CD4-positive, alpha-beta memory T cell (primary cell): ENCODE measurements at places on chromosomes 5 and 9. TPM values are rescaled to one million over a fixed set of nuclear protein-coding genes. Genes with fewer than 3 reads are reported as not detected.

- DNase-seq: no peak
- no peaks in the 10 kb centered on the region for H3K4me1 ChIP-seq
- no peaks in the 10 kb centered on the region for H3K27me3 ChIP-seq
- no peak overlapping the region for H3K27ac ChIP-seq
Measured at GRCh38 chr9:124482431-124483031, 24.7 kb downstream of the NR5A1 start.

The SPATA6L gene
- total RNA-seq: 3.4 TPM

GRCh38 chr9:22079873-22080341 lies 70.8 kb upstream of the CDKN2B start:
- peak; percentile 70 for DNase-seq
- H3K36me3 ChIP-seq: no peaks in the 10 kb centered on the region
- H3K27me3 ChIP-seq: no peaks in the 10 kb centered on the region
- no peak overlapping the region for H3K4me3 ChIP-seq
- peak overlapping the region; percentile 0 for H3K27ac ChIP-seq
- peaks cover 44% of the 10 kb centered on the region for H3K4me1 ChIP-seq

DNA sequence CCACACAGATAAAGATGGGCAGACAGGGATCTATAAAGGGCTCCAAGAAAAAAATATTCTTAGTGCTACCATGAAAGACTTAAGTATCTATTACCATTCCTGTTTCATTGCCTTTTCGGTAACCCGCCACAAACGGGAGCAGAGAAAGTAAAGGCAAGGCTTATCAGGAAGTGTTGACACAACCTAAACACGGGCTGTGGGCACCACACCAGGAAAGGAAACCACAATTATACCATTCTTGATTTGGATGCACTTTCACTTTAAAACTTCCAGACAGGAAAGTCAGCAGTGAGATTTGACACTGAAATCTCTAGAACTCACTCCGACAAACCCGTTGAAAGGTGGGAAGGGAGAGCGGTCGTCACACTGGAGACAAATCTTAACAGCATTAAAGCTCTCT lies 6.5 kb downstream of the TLE1 start:
- DNase-seq: no peak
- H3K36me3 ChIP-seq: no peaks in the 10 kb centered on the region
- no peak overlapping the region for H3K4me3 ChIP-seq

DNA sequence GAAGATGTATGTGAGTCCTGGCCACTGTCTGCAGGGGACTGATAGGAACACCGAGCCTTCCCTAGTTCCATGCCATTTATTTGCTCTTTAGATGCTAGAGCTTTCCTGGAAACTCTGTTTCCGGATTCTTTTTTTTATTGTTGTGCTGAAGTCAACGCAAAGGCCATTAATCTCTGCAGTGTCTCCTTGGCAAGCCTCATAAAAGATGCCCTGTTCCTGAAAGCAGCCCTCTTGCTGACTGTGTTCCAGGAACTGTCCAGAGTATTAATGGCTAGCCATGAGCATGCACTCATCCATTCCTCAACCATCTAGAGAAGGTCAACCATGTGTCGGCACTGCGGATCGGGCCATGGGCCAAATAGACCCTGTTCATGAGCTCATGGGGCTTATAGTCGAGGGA lies 42.9 kb upstream of the SMAD5 start:
- H3K27ac ChIP-seq: no peak overlapping the region
- no peak for DNase-seq
- no peaks in the 10 kb centered on the region for H3K4me1 ChIP-seq
- H3K4me3 ChIP-seq: no peak overlapping the region
- H3K27me3 ChIP-seq: no peaks in the 10 kb centered on the region

DNA sequence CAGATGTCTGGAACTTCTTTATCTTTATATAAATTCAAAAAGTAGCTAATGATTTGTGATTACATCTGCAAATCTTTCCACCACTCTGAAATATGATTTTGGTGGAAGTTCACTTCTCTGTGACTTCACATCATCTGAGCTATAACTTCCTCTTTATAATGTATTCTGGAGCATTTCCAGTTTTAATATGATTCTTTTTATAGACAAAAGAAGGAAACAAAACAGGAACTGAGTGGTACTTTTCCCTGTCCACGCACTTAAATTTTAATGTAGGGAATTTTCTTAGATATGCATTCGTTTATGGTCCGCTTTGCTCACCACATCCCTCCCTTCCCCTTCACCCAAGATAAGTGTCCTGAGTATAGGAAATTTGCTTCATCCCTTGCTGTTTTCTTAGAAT lies 333.5 kb downstream of the CHSY3 start:
- no peak overlapping the region for H3K4me3 ChIP-seq
- H3K27ac ChIP-seq: no peak overlapping the region
- H3K36me3 ChIP-seq: no peaks in the 10 kb centered on the region
- no peaks in the 10 kb centered on the region for H3K27me3 ChIP-seq
- no peaks in the 10 kb centered on the region for H3K4me1 ChIP-seq
- no peak for DNase-seq

GRCh38 chr5:154611341-154611767 lies 133.3 kb upstream of the HAND1 start:
- no peaks in the 10 kb centered on the region for H3K36me3 ChIP-seq
- H3K27ac ChIP-seq: no peak overlapping the region
- peaks cover 8% of the 10 kb centered on the region for H3K4me1 ChIP-seq
- peaks cover 9% of the 10 kb centered on the region for H3K27me3 ChIP-seq
